ENCODE measurements at places on chromosomes 13 and 19. TPM values are rescaled to one million over a fixed set of nuclear protein-coding genes. Genes with fewer than 3 reads are reported as not detected.

UNC13A gene
- 0.07 TPM for total RNA-seq

ADPRHL1 gene
- total RNA-seq = 1.2 TPM

FFAR1 gene
- total RNA-seq = not detected

DNA sequence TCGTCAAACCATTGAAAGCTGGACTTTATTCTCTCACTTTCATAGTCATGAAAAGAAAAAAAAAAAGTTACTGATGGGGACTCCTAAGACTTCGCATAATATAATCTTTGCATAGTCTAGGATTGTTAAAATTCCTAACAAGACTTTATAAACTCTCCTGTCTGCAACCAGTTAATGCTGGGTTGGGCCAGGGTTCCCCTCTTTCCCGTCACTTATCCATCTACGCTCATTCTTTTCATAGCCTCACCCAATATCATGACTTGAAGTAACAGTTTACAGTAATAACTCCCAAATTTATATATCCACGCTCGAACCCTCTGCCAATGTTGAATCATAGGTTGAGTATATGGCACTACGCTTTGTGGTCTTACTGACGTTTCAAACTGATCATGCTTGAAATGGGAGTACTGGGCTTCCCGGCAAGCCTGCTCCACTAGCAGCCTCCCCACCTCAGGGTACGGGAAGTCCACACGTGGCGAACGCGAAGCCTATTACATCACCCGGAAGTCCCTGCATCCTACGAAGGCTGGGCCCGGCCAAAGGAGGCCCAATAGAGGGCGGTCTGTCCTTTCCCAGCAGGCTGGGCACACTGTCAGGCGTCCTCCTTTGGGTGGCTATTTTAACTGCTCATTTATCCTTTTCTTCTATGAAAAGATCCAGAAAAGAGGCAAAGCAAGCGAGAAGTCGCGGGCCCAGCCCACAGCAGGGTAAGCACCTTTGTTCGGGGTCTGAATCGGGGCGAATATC, 694 bp upstream of the ZNF460 start:
- DNase-seq = peak; percentile 70

GRCh38 chr19:11267316-11268085, 5.2 kb upstream of the DOCK6 start:
- no peak for DNase-seq

- DNase-seq = no peak
Measured at GRCh38 chr13:44052780-44053184, 173.1 kb downstream of the LACC1 start.

All from T-cell (primary cell).